Thymus (tissue), 14 donors: ENCODE measurements at places on chromosomes 4 and X.

DNA sequence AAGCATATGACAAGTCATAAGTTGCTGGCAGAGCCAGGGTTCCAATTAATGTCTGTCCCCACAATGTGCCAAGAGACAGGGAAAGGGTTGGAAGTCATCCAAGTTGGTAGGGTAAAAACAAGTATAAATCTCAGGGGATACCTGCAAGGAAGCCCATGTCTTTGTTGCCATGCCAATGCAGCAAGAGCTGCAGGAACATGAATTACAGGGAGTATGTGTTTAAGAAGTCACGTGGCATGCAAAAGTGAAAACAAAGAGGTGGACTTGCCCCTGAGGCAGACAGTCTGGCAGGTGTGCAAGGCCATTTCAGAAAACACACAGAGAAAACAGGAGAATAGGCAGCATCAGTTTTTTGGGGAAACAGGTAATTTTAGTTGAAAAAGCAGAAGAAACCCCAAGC lies 29.4 kb downstream of the C4orf51 start:
- no peak for DNase-seq

- DNase-seq, result no peak
Measured at GRCh38 chr4:74291471-74291870, 16.8 kb upstream of the EPGN start.

GRCh38 chrX:14010566-14010965 lies 19.1 kb downstream of the GEMIN8 start:
- no peak for DNase-seq

- DNase-seq, result no peak
Measured at GRCh38 chr4:1783970-1784369, 9.1 kb upstream of the FGFR3 start.

- DNase-seq, result no peak
Measured at GRCh38 chrX:48493890-48494364, 14.9 kb upstream of the PORCN start.

- DNase-seq, result no peak
Measured at GRCh38 chr4:152479428-152480026, 56.4 kb downstream of the FBXW7 start.

GRCh38 chrX:39915596-39915995 lies 182.2 kb downstream of the BCOR start:
- no peak for DNase-seq

DNA sequence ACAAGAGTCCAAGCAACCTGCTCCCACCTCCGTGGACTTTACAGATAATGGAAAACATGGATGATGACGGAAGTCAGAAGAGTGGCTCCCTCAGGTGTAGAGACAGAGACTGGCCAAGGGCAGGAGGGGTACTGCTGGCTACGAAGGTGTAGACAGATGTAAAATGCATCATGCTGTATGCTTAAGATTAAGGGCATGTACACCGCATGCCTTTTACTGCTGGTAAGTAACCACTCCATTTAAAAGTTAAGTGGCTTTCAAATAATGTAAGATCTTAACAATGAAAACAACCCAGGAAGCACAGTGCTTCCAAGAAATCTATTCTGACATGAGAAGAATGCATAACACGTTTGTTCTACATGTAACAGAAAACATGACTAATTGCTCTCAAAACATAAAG lies 76.9 kb upstream of the FAM9B start:
- no peak for DNase-seq

GRCh38 chr4:118367872-118368271 lies 15.1 kb upstream of the PRSS12 start:
- DNase-seq, result no peak

- DNase-seq, result no peak
Measured at GRCh38 chrX:96703816-96704215, 19.2 kb downstream of the DIAPH2 start.

GRCh38 chr4:27360131-27360530 lies 499.5 kb downstream of the STIM2 start:
- DNase-seq, result no peak

DNA sequence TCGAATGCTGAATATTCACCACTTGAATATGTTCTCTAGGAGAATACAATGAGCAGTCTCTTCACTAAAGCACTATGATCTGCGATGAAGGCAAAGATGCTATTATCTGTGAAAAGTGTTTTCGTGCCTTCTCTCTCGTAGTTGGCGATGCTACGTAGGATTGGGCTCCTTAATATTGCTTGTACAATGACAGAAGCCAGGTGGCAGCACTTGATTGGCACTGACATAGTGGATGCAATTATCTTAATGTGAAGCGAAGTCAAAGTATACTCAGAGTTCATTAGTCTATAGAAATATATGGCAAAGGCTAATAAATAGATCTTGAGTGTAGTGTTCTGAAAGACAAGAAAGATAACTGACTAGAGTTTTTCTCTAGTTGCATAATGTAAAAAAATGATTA lies 1135.7 kb upstream of the AGA start:
- no peak for DNase-seq

GRCh38 chrX:130834149-130834548 lies 68.9 kb downstream of the ENOX2 start:
- DNase-seq, result no peak

DNA sequence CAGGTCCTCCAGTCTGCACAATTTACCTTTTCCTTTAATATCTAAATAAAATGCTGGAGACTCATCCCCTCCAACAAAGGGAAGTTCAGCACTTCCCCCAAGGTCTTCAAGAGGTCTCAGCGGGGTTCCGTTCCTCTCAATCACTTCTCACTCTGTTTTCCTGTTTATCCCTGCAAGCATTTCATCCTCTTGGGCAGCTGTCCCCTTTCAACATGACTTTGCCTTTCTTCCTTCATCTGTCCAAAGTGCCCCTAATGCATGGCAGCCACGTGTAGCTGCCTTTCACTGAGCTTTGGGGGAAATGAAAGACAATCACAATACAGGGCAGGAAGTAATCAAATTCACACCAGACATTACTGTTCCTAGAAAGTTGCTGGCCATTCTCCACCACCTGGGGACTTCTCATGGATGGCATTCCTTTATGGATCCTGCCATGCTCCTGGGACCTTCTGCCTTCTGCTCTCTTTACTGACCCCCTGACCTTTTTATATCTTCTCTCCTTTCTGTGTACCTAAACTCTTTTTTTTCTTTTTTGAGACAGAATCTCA lies 79.7 kb upstream of the USP9X start:
- no peak for DNase-seq

DNA sequence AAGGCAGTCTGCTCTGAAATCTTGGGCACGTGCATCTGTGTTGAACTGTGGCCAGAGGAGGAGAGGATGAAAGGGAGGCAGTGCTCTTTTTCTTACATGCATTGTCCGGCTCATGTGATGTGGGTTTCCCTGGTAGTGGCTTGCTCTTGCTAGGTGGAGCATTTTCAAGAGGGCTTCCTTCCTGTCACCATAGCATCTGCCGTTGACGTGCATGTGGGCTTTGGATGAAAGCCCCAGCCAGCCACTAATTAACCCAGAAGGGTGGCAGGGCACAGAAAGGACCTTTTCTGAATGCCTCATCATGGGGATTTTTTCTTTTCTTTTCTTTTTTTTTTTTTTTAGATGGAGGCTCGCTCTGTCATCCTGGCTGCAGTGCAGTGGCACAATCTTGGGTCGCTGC lies 121.3 kb downstream of the GPR143 start:
- peak; percentile 71 for DNase-seq

DNA sequence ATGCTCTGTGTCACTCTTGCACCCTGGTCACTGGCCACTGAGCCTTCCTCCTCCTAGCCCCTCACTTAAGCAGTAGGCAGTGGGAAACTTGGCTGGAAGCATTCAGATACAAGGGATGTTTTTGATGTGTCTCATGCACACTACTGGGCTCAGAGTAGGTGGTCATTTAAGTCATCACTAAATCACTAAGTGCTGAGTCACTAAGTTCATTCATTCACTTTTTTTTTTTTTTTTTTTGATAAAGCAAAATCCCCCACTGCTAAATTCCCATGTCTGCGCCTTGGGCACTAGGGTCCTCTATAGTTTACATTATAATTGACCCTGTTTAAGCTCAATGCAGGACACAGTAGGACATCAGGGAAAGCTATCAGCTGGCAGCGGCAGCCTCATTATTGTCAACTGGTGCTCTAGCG lies 182.4 kb upstream of the MBNL3 start:
- DNase-seq, result no peak

DNA sequence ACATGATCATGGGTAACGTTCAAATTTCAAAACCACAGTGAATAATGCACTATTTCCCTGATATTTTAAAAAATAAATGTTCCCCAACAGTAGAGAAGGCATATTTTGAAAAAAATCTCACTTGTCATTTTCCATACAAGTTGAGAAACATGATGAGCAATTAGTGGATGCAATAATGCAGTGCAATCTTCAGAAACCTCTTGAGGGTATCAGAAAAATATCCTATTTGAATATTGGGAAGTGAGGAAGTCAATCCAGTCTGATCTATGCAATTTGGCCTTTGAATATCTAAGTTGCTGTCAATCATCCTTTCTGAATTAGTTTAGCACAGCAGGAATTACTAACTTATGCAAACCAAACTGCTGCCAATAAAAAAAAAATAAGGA lies 776.8 kb downstream of the PCDH18 start:
- DNase-seq, result no peak

DNA sequence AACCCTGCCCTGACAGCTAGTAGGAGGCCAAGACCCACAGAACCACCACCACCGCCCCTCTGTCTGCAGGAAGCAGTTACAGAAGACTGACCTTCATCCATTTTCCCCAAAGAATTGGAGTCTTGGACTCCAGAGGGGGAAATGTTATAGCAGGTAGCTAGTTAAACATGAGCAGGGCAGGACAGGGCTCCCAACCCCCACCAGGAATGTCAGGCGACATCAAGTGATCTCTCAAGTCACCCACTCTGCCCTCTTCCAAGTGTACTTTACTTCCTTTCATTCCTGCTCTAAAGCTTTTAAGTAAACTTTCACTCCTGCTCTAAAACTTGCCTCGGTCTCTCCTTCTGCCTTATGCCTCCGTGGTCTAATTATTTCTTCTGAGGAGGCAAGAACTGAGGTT lies 17.1 kb upstream of the AADAT start:
- no peak for DNase-seq

- no peak for DNase-seq
Measured at GRCh38 chr4:131531087-131531486, 1618.0 kb upstream of the PCDH10 start.
